Tibial nerve (tissue), 4 donors: ENCODE measurements at places on chromosomes 3 and 15.

DNA sequence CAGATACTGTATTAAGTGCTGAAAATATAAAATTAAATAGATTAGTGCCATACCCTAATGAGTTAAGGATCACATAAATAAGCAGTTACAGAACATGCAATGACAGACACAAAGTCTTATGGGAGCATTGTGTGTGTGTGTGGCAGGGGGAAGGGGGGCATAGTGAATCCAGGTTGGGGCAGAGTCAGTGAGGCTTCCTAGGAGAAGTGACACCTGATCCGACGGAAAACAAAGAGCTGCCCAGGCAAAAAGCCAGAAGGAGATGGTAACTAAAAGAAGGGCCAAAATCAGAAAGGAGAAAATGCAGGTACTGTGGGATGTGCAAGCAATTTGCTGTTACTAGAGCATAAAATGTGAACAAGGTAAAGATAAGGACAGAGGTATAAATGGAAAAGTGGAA is 80.1 kb upstream of the CHRM5 start:
- DNase-seq: no peak

GRCh38 chr3:143951351-143951971 is 20.2 kb upstream of the DIPK2A start:
- DNase-seq: peak; percentile 41

GRCh38 chr3:121545049-121545573 is 677 bp downstream of the POLQ start:
- no peak for DNase-seq

GRCh38 chr15:71688509-71689094 is 121.8 kb upstream of the NR2E3 start:
- DNase-seq: no peak

DNA sequence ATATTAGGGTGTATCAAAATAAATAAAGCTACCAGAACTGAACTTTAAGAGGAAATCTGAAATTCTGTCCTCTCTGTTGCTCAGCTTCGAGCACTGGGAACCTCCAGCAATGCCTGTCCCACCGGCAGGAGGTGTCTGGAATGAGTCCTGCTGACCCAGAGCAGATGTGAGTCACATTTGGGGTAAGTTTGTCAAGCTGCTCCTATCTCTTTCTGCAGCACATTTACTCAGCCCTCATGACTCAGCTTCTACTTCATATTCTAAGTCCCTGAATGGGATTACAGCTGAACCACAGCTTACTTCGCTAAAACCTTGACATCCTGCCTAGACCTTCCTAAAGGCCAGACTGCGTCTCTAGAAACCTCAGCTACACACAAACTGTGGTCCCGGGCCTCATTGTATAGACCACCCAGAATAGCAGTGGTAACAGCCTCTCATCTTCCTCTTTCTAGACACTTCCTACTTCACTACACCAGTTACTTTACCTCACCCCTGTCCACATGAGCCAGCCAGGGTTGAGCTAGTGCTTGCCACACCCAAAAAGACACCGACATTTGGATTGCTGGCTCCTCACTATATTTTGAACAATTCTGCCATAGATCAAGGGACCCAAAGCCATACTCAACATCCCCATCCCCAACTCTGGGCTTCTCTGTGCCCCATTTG is 109.6 kb upstream of the TMCO5A start:
- DNase-seq: no peak

GRCh38 chr3:44906997-44907396 is 32.6 kb downstream of the TGM4 start:
- no peak for DNase-seq

- DNase-seq: no peak
These were observed 8.4 kb downstream of the ACOX2 start for GRCh38 chr3:58528629-58529028.

- no peak for DNase-seq
These were observed 17.2 kb downstream of the CASR start for GRCh38 chr3:122200661-122201060.

- DNase-seq: no peak
These were observed 1710.1 kb downstream of the SI start for GRCh38 chr3:163368168-163368567.

- no peak for DNase-seq
These were observed 30.3 kb upstream of the ZBTB38 start for GRCh38 chr3:141337991-141338390.

DNA sequence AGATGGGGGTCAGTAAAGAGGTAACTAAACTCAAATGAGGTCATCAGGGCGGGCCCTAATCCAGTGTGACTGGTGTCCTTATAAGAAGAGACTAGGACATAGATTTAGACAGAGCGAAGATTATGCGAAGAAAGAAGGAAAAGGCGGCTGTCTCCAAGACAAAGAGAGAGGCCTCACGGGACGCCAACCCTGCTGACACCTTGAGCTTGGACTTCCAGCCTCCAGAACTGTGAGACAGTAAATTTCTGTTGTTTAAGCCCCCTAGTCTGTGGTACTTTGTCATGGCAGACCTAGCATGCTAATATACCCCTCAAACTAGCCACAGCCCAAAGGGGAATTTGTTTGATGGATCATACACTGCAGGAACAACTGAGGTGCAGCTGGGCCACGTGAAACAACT is 183.0 kb downstream of the ABHD5 start:
- no peak for DNase-seq

DNA sequence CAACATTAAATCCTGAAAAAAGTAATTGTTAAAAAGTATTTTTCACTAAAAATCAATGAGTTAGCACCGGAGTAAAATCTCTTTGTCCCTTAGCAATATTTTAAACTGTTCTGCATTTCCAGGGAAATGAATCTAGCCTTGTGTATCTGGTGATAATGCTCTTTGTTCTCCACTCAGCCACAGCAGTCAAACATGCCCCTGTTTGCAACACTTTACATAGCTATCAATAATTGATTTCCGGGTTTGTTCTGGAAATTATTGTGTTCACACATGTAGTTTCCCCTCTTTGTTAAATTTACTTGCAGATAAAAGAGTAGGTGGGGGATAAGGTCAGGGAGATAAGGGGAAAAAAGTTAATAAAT is 3.6 kb upstream of the A4GNT start:
- no peak for DNase-seq

DNA sequence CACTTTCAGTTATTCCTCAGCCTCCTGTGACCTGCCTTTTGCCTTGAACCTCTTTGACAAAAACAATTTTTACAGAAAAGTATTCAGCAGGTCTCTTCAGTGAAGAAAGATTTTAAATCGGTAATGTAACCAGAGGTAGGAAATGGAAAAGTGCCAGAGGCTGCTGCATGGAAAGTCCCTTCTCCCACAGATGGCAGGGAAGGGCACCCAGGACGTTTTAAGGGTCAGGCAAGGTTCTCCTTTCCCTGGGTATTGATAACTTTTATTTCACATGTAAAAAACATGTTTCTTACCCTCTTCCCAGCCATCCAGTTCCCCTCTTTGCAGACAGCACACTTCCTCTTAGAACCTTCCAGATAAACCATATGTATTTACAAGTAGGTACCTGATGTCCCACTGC is 185.6 kb downstream of the OR4M2 start:
- no peak for DNase-seq

DNA sequence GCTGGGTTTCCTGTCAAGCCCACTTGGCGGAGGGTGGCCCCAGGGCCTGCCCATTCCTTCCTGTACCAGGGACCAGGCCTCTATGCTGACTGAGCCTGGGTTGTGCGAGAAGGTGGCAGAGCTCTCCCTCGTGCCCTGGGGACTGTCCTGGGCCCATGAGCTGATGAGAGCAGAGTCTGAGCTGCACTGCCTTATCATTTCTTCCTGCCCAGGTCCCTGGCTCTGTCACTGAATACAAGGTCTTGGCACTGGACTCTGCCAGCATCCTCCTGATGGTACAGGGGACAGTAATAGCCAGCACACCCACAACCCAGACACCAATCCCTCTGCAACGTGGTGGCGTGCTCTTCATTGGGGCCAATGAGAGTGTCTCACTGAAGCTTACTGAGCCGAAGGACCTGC is 7.5 kb downstream of the MPI start:
- DNase-seq: no peak

GRCh38 chr3:141261472-141262307 is 30.1 kb downstream of the PXYLP1 start:
- no peak for DNase-seq

- no peak for DNase-seq
These were observed 223.3 kb downstream of the P3H2 start for GRCh38 chr3:189897406-189897805.

- no peak for DNase-seq
These were observed 641.1 kb upstream of the NAALADL2 start for GRCh38 chr3:174218016-174218415.

GRCh38 chr15:68158046-68158628 is 47.0 kb downstream of the CALML4 start:
- no peak for DNase-seq

DNA sequence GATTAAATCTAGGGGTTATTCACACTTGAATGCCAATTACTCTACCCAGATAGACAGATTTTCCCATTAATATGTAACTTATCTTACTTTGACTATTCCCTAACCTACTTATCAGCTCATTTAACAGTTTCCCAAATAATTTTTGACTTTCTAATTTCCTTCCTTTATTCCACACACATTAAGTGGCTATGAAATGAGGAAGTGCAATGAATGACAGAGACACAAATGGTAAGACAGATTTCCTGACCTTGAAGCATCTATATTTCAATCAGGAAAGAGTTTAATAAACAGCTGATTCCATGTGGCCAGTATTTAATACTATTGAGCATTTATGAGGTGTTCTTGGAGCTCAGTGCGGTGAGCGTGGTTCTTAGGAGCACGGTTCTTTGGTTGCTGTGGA is 78.8 kb downstream of the SLC7A14 start:
- DNase-seq: no peak

- no peak for DNase-seq
These were observed 6.6 kb upstream of the TPM1 start for GRCh38 chr15:63035977-63036376.

- DNase-seq: no peak
These were observed 50.0 kb downstream of the CYP19A1 start for GRCh38 chr15:51288143-51289065.

GRCh38 chr3:12893247-12893646 is 51.9 kb upstream of the RPL32 start:
- no peak for DNase-seq

DNA sequence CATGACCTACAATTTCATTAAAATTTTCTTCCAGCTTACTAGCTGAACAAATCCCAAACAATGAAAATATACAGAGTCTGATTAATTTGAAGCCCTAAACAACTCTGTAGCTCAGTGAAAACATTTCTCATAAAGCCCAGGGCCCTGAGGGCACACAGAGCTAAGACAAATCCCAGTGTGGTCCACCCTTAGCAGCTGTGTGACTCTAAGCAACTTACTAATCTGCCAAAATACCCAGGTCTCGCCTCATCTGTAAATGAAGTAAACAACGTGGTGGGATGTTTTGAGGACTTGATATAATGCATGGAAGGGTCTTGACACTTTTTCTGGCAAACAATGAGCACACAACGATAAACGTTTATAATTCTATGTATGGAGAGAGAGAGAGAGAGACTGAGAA is 158.4 kb downstream of the FHIT start:
- DNase-seq: no peak

DNA sequence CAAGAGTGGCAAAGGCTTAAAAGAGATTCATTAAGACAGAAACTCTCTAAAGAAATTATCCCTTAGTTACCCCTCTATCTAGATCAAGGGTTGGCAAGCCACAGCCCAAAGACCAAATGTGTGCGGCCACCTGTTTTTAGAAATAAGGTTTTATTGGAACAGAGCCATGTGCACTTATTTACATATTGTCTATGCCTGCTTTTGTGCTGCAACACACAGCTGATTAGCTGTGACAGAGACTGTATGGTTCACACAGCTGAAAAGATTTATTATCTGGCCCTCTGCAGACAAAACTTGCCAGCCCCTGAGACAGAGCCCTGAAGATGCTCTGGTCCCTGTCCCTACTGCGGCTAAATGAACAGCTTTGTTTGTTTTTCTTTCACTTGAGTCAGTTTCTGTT is 88.1 kb downstream of the ADAMTS9 start:
- DNase-seq: no peak

DNA sequence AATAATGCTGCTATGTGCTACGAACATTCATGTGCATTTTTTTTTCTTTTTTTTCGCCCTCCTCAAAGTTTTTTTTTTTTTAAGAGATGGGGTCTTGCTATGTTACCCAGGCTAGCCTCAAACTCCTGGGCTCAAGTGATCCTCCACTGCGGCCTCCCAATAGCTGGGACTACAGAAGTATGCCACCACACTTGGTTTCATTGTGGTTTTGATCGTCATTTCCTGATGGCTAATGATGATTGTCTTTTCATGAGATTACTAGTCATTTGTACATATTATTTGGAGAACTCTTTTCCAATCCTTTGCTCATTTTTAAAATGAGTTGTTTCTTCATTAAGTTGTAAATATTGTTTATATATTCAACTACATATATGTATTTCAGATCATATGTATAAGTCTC is 48.8 kb downstream of the FBXO22 start:
- no peak for DNase-seq
